ENCODE measurements at places on chromosomes 2 and 18. TPM values are rescaled to one million over a fixed set of nuclear protein-coding genes. Genes with fewer than 3 reads are reported as not detected.

SP140 gene
- 100 TPM for total RNA-seq

GPC1 gene
- total RNA-seq: 0.91 TPM

SEPTIN10 gene
- 5.6 TPM for total RNA-seq

DNA sequence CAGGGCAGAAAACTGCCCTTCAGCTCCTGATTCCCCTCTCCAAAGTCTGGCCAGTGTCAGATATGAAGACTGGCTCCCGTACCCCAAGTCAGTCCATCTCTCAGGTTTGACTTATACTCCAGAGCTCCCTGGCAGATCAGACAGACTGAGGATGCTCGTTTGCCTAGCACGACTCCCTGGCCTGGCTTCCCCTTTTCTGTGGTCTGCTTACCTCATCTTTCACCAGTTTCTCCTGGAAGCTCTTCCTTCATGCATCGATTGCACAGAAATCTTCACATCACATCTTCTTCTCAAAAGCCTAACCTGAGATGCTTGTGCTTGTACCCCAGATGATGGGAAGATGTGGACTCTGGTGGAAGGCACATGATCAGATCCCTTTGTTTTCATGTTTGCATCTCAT is 387.9 kb upstream of the POU3F3 start:
- DNase-seq: no peak

DNA sequence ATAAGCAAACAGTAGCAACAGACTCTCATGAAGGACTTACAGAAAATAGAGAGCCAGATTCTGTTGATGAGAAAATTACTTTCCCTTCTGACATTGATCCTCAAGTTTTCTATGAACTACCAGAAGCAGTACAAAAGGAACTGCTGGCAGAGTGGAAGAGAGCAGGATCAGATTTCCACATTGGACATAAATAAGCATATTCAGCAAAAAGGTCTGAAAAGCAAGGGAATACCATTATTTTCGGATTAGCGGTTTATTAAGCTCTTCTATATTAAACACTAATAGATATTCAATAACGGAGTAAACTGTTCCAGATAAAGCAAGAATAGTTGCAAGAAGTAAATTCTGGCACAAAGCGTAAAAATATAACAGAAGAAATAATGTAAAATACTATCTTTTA is 25.0 kb downstream of the POLI start:
- DNase-seq: no peak

GRCh38 chr18:31410716-31411483 is 34.3 kb downstream of the DSG4 start:
- DNase-seq: no peak

GRCh38 chr2:126449677-126450076 is 206.3 kb upstream of the GYPC start:
- no peak for DNase-seq

TXNDC2 gene
- not detected for total RNA-seq

ERICH2 gene
- total RNA-seq: not detected

DNA sequence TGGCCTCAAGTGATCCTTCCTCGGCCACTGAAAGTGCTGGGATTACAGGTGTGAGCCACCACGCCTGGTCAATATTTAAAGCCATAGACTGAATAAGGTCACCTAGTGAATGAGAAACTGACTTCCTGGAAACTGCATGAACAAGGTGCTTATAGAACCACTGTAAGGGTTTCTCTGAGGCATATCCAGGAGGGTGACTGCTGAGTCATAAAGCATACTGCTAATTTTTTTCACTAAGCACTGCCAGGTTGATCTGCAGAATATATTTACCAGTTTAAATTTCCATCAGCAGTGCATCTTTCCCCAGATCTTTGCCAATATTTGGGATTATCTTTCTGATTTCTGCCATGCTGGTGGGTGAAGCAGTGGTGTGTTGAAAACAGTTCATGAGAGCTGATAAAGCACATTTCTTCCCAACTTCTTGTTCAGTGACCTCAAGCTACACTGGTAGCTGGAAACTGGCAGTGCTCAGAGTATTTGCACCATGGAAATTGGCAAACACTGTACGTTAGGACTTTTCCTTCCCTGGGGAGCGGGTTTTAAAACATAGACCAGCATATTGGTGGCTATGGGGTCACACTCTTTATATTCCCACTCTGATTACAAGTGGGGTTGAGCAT is 4.2 kb upstream of the CLIP4 start:
- no peak for DNase-seq

- DNase-seq: no peak
These were observed 54.2 kb downstream of the LTBP1 start for GRCh38 chr2:33000986-33001385.

- DNase-seq: no peak
These were observed 65.3 kb downstream of the TNS1 start for GRCh38 chr2:217937446-217937845.

DNA sequence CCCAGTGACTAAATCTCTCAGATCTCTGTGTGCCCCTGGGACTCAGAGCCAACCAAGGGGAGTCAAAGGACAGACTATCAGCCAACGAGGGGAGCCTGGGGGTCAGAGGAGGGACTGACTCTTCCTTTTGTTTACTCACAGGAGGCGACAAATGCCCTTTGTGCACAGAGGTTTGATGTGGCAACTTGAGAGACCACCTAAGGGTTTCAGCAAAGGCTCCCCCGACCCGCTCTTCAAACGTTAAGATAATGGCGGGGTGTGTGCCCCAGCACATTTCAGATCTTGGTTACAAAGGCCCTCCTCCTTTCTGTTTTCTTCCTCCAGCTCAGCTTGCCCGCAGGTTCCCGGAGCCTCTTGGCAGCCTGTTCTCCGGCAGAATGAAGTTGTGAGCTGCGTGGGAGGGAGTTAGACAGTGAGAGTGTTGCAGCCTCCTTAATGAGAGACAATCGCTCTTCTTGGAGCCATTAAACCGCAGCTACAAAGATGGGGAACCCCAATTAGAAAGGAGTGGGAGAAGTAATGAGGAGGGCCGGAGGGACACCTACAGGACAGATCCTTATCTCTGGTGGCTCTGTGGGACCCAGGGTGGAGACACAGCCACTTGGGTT is 76.2 kb downstream of the KIAA2012 start:
- no peak for DNase-seq

- DNase-seq: no peak
These were observed 212.5 kb downstream of the GLI2 start for GRCh38 chr2:120947982-120948661.

DNA sequence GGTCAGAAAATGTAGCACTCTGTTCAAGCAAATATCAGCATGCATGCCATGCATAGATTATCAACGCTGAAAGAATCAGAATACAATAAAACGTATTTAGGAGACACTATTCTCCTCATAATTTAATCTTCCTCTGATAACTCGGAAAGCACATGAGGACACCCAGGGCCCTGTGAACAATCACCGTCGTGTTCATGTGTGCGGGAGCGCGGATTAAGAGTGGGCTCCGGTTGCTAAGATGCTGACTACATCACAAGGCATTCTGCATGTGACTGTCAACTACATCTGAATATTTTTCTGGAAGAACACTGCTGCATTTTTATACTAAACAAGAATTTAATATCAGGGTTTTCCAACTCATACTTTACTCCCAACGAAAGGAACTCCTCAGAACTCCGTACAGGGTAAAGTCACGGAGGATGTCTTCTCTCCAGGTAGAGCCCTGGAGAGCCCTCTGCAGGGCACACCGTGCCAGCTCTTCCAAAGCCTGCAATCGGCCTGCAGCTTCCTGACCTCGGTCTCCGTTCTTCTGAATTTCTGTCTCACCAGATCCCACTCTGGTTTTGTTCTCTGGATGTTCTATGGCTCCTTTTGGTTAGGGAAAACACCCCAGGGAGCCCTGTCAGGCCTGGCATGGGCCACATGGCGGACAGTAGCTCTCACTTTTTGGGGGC is 59.6 kb downstream of the ZNF516 start:
- DNase-seq: no peak

DNA sequence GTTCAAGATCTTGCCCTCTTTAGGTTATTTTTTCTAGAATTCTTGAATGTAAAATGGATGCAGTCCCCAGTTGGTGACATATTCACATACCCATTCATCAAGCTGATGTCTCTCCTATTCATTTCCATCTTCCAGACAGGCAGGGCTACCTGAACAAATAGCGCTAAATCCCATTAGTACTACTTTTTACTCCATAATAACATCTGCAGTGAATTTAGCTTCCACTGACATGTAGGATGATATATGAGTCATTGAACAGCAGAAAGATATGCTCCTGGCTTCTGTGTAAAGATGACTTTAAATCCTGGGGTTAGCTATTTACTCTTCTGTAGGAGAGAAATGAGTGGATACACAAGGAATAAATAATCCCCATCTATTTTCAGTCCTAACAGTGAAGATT is 194.7 kb downstream of the RND3 start:
- no peak for DNase-seq

DNA sequence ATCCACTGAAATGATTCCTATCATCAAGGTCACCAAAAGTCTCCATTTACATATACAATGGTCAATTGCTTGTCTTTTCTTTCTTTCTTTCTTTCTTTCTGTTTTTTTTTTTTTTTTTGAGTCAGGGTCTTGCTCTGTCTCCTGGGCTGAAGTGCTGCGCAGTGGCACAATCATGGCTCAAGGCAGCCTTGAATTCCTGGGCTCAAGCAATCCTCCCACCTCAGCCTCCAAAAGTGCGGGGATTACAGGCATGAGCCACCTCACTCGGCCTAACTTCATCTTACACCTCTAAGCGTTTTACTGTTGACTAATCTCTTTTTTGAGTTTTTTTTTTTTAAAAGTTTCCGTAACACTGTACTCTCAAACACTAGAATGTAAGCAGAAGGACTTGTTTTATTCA is 867 bp downstream of the SF3B6 start:
- DNase-seq: no peak

CRYBA2 gene
- total RNA-seq: not detected

- DNase-seq: no peak
These were observed 46.8 kb downstream of the EPG5 start for GRCh38 chr18:45920367-45920766.

DNA sequence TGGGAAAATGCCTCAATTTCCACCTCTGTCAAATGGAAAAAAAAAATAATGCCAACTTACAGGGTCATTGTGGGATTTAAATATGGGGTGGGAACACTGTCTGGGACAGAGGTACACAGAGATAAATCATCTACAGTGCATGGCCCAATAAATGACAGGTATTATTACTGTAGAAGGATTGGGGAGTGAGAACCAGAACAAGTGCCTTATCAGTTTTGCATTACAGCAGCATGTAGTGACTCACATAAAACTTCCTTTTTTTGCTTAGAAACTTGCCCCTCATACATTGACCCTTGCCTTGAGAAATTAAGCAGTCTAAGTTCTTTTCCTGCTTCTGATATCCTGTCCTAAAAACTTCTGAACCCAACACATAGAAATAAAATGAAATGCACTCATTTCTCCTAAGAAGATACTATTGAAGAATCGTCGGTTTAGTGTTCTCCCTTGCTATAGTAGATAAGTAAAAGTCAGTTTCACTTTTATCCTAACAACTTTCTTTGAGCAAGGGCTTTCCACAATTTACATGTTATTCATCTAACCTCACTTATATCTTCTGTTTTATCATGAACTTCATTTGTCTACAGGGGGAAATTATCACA is 121.0 kb upstream of the HAAO start:
- DNase-seq: no peak

GRCh38 chr2:144014103-144014502 is 505.8 kb downstream of the ZEB2 start:
- DNase-seq: no peak

UGT1A10 gene
- total RNA-seq: not detected

EFEMP1 gene
- not detected for total RNA-seq

- no peak for DNase-seq
These were observed 32.9 kb downstream of the SMAD7 start for GRCh38 chr18:48917579-48918517.

GRCh38 chr2:167640096-167640495 is 607.3 kb downstream of the STK39 start:
- no peak for DNase-seq

PSME4 gene
- total RNA-seq: 114 TPM

KCNIP3 gene
- total RNA-seq: not detected

DNA sequence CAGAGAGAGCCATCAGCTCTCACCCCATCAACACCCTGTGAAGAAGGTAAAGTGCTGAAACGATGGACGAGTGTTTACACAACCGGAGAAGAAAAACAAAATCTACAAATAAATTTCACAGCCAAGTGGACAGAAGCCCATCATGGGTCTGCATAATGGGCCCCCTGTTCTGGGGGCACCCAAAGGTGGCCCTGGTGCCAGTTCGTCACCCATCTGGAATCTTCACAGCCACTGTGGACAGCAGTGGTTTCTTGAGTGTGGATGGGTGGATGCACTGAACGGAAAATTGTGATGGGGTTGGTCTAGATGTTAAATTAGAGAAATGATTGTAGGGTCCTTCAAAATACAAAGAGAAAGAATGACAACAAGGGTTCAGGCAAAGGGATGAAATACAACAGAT is 38.8 kb downstream of the ANKMY1 start:
- no peak for DNase-seq

GRCh38 chr2:130338793-130339345 is 3.8 kb upstream of the IMP4 start:
- no peak for DNase-seq

DNA sequence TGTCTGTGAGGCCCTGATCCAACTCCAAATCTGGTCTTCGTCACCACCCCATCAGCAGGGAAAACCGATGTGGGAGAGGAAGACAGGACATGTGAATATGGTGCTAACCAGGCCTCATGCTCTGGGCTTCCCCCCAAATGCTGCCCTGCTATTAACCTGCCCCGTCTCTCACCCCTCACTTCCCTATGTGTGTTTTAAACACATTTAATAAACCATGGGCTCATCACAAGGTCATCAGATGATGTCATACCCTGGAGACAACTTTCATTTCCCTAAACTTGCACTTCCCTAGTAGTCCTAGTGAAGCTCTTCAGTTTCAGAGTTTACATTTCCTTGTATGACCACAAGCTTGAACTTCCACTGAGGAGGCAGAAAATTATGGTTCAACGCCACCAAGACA is 49.9 kb downstream of the CD8B2 start:
- DNase-seq: no peak

- no peak for DNase-seq
These were observed 28.1 kb downstream of the CEP192 start for GRCh38 chr18:13019301-13019700.

MARCHF4 gene
- total RNA-seq: not detected

GRCh38 chr2:54076586-54076985 is 38.8 kb upstream of the ACYP2 start:
- DNase-seq: no peak

DNA sequence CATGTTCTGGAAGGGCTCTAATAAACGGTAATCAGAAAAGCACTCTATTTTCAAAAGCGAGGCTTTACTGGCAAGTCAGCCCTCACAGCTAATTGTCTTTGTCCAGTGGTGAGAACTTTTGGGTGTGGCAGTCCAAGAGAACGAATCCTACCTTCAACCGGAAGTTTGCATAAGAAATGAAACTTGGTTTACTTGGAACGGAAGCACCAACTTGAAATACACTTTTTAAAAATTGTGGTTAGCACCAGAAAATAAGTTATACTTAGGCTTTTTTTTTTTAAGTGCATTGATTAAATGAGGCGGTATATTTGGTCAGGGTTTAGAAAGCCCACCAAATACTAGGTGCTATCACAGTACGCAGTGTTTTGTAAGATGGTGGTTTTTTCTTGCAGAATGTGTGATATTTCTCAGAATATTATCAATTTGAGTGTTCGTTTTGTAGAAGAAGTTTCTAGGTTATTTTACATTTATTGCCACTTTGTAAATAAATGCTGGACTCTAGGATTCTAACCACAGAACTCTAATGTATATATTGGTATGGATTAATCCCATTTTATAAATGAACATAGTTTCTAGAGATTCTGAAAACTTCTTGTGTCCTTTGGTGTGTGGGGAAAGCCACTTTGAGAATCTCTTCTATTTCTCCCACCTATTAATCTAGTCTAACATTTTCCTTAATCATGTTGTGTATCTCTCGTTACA is 1.2 kb downstream of the MYL12A start:
- DNase-seq: peak; percentile 20

- no peak for DNase-seq
These were observed 20.8 kb downstream of the PRPF40A start for GRCh38 chr2:152696476-152696875.
